ENCODE measurements at places on chromosomes 5 and 9.
A peak's percentile ranks its signal among the peaks of the same experiment; 100 is the strongest.

GRCh38 chr9:19597176-19597575 lies 188.4 kb downstream of the ACER2 start:
- DNase-seq = no peak

DNA sequence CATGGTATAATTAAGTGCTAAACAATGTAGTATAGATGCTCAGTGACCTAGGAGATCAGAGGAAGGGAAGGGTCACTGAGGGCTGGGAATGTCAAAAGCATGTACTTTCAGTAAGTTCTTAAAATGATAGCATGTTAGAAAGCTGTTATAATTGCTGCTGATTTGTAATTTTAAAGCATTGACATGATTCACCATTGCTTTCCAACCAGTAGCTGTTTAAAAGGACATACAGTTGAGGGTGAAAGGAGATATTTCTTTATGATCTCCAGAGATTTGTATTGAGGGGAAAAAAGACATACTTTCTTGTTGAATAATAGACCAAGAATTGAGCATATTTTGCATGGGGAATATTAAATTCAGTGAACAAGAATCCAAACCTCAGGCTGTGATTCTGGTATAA lies 1.2 kb upstream of the SLC1A3 start:
- no peak for DNase-seq

GRCh38 chr5:15385553-15385952 lies 114.4 kb upstream of the FBXL7 start:
- DNase-seq = no peak

GRCh38 chr5:158393457-158393856 lies 534.5 kb upstream of the CLINT1 start:
- no peak for DNase-seq

DNA sequence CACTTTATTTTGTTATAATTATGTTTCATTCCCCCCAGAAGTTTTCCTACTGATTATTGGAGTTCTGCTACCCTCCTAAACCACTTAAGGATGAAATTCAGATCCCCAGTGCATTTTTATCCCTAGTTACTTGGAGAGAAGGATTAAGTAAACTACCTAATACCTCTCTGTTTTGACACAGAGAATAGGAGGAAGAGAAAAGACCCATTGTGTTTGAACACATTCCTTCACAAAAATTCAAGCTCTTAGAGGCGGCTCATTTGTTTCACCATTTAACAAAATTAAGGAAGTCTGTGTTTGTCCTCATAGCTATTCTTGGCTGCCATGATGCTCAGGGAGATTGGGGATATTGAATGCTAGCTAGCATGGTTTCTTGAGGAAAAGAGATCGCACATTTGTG lies 492.6 kb downstream of the EBF1 start:
- DNase-seq = no peak

DNA sequence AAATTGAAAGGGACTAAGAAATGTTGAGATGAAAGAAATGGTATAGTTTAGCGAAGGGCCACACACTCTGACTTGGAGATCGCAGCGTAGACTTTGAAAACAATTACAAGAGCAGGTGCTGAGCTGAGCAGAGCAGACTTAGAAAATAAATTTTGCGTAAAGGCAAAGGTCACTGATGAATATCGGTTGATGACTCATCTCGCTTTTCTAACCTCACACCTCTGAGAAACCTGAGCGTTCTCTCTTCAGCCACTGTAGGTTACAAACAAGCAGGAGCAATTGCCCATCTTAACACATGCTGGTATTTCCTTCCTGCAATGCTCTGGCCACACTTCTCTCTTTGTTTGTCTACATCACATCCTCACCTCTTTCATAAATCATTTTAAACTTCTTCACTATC lies 190.6 kb upstream of the C9orf72 start:
- no peak for DNase-seq

GRCh38 chr9:122125158-122125508 lies 32.0 kb upstream of the TTLL11 start:
- DNase-seq = peak; percentile 80

GRCh38 chr5:57209316-57210040 lies 35.6 kb downstream of the GPBP1 start:
- no peak for DNase-seq

DNA sequence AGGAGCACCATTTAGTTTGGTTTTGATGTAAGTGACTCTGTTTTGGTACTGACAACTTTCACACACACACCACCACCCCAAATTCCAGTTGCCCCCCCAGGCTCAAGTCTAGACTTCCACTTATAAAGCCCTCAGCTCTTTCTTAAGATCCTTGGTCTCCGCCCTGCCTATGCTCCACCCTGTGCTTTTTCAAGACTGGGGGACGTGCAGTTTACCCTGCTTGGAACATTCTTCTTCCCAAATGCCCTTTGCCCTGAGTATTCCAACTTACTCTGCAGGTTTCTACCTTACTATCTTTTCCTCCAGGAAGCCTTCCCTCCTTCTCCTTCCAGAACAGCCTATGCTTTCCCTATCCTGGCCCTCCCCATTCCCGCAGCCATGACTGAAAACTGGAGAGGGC lies 1.5 kb upstream of the TRIM14 start:
- no peak for DNase-seq

GRCh38 chr5:40278881-40279280 lies 400.8 kb upstream of the PTGER4 start:
- no peak for DNase-seq

DNA sequence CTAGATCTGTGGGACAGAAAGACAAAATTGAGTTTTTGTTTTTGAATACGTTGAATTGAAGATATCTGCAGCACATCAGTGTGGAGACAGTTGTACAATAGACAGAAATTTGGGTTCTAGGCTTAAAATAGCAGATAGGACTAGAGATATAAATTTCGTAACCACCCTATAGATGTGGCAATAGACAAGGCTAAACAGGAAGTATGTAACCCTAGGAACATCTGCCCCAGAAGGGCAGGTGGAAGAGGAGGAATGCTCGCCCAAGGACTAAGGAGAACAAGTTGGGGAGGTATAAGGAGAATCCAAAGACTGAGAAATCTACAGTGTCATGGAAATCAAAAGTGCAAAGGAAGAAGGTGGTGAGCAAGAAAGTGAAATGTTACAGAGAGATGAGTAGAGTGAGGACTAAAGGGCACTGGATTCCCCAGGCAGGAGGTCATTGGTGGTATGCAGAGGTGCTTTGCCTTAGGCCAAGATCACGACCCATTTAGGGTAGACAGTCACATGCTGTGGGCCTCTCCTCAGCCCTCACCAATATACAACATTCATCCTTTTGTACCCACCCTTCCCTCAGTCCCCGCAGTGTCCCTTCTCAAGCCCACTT lies 109.1 kb upstream of the ELL2 start:
- DNase-seq = no peak

DNA sequence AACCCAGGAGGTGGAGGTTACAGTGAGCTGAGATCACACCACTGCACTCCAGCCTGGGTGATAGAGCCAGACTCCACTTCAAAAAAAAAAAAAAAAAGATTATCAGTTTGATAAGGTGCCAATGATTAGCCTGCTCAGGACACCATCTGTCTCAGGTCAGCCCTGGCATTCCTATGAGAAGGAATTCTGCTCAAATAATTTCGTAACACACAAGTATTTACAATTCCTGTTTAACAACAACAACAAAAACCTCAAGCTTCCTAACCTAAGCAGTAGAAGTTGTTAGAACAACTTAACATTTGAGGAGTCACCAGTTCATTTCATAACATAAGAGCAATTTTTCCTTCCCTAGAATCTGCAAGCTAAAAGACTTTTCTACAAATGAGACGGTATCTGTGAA lies 85.0 kb downstream of the LHFPL2 start:
- no peak for DNase-seq

GRCh38 chr5:173385832-173386360 lies 57.7 kb upstream of the STC2 start:
- no peak for DNase-seq

- no peak for DNase-seq
These were observed 42.7 kb downstream of the ACER2 start for GRCh38 chr9:19451240-19452087.

DNA sequence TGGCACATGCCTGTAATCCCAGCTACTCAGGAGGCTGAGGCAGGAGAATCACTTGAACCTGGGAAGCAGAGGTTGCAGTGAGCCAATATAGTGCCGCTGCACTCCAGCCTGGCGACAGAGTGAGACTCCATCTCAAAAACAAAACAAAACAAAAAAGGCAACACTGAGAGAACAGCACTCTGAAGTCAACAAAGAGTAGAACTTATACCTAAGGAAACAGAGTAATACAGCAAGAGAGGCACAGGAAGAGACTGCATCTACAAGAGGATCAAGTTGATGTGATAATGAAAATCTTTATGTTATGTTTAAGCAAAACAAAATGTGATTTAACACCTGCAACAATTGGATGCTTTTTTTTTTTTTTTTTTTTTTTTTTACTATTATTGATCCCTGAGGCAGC lies 33.1 kb downstream of the FYB1 start:
- DNase-seq = no peak

- DNase-seq = peak; percentile 5
These were observed 16.4 kb downstream of the PPP3R2 start for GRCh38 chr9:101578378-101578777.

DNA sequence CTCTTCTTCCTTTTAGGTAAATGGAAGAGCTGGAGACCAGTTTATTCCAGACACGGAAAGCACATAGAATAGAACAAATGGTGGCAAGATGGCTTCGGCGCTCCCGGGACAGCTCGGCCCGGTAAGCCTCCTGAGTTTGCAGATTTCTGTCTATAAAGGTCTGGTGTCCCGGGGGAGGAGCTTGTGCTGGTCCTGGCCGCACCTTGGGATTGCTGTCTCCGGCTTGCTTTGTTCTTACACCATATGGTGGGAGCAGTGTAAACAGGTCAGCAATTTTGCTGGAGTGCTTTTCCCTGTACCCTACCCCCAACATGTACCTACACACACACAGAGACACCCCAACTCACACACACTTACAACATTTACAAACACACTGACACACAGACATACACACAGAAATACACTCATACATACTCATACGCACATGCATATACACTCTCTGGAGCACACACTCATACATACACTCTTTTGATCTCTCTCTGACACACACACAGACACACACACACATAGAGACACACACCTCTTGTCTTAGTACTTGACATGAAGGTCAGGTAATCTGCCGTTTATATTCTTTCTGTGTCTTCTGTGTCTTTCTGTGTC lies 42.0 kb downstream of the FRMPD1 start:
- no peak for DNase-seq

DNA sequence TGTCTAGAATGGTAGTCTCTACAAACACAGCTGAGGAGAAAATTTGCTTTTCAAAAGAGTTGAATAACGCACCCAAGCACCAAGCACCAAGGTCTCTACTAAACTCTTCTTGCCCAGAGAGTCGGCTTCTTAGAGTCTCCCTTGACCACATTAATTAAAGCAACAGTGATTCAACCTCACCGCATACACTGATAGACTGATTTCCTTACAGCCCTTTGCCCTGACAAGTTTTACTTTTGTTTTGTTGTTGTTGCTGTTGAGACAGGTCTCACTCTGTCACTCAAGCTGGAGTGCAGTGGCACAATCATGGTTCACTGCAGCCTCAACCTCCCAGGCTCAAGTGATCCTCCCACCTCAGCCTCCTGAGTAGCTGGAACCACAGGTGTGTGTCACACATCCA lies 1035.7 kb upstream of the DMAC1 start:
- DNase-seq = no peak

GRCh38 chr5:98784411-98784810 lies 10.9 kb downstream of the RGMB start:
- DNase-seq = no peak

DNA sequence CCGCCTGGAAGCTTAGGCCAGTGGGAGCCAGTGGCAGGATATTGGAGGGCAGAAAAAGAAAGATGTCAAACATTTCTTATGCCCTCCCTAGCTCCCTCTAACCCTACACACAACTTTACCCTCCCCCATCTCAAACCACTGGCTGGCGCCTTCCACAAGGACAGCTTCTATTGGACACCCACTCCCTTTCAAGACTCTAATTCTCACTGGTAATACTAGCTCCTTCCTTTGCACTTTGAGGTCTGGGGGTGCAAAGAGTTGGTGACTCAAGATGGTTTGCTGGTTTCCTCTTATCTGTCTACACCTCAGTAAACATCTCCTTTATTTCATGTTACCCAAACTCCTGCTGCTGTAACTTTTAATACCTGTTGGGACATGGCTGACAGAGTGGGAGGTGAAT lies 11.6 kb upstream of the ITGA1 start:
- peak; percentile 61 for DNase-seq

DNA sequence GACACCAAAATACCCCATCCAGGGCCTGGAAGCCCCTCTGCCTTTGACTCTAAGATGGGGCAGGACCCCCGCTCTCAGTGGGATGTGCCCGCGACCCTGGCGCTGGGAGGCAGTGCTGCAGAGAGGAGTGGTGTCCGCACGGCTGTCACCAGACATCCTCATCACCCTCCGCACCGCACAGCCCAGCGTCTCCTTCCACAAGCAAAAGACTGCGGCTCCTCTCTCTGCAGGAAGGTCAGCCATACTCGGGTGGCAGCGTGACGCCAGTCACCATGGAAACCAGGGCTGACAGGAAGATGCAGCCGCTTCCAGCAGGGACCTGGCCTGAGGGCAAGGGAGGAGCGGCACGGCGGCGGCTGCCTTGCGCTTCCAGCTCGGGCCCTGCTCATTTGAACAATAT lies 17.1 kb upstream of the SLC6A3 start:
- no peak for DNase-seq

DNA sequence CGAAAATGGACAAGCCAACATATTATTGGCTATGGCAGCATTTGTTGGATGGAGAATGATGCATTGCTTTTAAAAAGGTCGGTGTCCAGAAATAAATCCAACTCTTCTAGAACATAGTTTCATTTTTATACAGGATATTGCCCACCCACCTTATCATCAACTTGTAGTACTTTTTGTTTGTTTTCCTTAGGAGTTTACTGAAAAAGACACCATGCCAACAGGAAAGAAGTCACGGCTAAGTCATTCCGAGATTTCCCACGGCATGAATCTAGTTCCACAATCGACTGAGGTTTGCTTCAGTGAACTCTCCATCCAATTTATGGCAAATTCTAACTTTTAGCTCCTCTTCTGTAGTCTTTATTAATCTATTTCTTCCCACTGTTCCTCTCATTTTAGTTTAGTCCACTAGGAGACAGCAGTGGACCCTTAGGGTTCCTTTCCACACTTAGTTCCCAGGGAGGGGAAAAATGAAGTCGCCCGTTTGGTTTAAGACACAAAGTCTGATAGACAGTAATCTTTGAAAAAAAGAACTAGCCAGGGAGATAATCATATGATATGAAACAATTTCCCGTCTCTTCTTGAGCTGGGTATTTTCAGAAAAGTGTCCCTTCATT lies 237.5 kb downstream of the AP3B1 start:
- DNase-seq = no peak

DNA sequence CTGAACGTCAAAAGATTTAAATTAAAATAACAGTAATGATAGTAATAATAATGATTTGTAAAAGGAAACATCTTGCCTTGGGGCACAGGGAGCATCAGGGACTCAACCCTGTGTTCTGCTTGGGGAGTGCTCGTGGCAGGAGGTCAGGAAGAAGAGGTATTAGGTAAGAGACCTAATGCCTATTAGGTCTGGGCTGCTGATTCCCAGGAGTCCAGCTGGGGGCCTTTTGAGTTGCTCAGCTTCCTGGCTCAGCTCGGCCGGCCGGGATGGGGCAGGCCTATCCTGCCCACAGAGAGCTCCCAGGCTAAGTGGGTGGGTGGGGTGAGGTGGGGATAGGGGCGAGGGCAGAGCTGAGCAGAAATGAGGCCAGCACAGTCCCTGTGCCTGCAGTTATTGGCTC lies 17.5 kb downstream of the LMX1B start:
- no peak for DNase-seq

- no peak for DNase-seq
These were observed 26.1 kb upstream of the CSF1R start for GRCh38 chr5:150112201-150113046.

- no peak for DNase-seq
These were observed 16.9 kb downstream of the HMGXB3 start for GRCh38 chr5:150017226-150018005.

GRCh38 chr5:76601470-76601869 lies 21.7 kb downstream of the F2RL2 start:
- peak; percentile 69 for DNase-seq

All from activated CD4-positive, alpha-beta T cell treated with anti-CD3 and anti-CD28 coated beads, Interleukin-10, Interleukin-2, amounts not matched to agents 100 ng/mL and 50 ng/mL, durations not matched to agents 16 hours and 8 hours (primary cell).